ENCODE measurements at places on chromosomes 12 and 14.

DNA sequence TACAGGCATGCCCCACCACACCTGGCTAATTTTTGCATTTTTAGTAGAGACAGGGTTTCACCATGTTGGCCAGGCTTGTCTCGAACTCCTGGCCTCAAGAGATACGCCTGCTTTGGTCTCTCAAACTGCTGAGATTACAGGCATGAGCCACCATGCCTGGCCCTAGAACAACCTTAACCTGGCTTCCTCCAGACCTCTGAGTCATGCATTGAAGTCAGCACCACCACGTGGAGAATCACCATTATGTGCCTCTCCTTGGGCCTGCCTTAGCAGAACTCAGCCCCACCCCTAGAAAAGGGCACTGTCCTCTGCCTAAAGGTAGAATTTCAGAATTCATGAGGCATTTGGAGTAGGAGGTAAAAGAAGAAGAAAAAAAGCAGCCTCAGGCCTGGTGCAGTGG, 49.0 kb downstream of the LIMA1 start:
- DNase-seq = no peak

DNA sequence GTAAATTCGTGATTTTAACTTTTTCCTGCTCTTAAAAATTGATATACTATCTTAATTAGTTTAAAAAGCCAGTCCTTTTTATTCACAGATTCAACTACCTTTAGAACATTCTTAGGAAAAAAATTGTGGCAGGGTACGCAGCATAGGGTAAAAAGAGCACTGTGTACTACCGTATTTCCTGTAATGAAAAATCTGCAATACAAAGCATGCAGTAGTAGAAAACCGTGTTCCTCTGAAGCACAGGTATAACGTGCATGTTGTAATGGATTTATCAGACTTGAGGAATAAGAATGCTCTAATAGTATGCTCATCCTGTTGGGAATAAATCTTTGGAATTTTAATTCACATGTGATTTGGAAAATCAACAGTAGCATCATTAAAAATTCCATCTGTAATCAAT, 140.5 kb downstream of the UNC79 start:
- DNase-seq = no peak

- peak; percentile 8 for DNase-seq
Measured at GRCh38 chr12:12562016-12562483, 613 bp downstream of the DUSP16 start.

GRCh38 chr12:94071258-94071657, 77.1 kb upstream of the PLXNC1 start:
- DNase-seq = no peak

- DNase-seq = no peak
Measured at GRCh38 chr12:113835896-113836295, 130.2 kb downstream of the RBM19 start.

DNA sequence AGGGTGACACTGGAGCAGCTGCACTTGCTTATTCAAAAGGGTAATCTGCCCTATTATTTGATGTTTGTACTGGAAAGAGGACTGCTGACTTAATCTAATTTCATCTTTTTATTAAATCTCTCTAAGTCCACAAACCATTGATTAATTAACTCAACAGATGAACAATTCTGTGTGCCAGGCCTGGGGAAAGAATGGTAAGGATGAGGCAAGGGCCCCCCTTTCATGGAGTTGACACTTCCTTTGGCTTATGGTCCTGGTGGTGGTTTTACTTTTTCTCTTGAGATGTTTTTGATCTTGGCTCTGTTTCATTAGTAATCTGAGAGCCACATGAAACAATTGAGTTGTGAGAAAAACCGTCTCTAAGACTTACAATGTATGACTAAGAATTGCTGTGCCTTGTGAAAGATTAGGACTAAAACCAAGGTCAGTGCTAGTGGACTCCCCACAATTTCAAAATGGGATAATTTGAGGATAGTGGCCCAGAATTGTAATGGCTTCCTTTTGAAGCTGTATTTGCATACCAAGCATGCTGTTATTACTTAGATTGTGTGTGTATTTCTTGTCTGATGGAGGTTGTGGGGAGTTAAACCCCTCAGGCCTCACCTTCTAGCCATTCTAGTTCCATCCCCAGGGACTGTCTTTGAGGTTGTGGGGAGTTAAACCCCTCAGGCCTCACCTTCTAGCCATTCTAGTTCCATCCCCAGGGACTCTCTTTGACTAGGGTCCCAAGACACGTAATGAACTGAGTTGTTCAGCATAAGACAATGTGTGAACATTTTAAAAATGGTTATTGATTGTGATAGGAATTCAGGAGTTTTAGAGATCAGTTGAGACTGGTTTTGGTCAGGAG, 52.5 kb upstream of the EVL start:
- no peak for DNase-seq

GRCh38 chr12:16347391-16348298, at the start of gene MGST1:
MGST1 (plus strand) TSS chr12:16347645; CDS start chr12:16354253, 6,608 bp downstream.
- DNase-seq = no peak

GRCh38 chr12:102539651-102540553, 59.5 kb upstream of the IGF1 start:
- DNase-seq = no peak

DNA sequence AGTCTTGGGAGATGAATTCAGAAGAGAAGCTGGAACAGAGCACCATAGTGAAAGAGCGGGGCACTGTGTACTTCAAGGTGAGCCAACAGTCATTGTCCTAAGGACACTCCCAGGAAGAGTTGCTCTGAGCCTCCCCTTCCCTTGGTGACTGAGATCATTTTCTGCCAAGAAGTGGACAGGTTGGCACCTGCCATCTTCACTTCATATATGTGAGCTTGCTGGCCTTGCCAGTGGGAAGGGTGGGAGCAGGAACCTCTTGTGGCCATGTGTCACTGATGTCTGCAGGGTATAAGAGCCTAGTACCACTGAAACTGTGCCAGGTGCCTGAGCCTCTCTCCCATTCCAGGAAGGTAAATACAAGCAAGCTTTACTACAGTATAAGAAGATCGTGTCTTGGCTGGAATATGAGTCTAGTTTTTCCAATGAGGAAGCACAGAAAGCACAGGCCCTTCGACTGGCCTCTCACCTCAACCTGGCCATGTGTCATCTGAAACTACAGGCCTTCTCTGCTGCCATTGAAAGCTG, 5.3 kb downstream of the FKBP4 start:
- no peak for DNase-seq

- no peak for DNase-seq
Measured at GRCh38 chr12:111451649-111452129, 46.0 kb downstream of the SH2B3 start.

DNA sequence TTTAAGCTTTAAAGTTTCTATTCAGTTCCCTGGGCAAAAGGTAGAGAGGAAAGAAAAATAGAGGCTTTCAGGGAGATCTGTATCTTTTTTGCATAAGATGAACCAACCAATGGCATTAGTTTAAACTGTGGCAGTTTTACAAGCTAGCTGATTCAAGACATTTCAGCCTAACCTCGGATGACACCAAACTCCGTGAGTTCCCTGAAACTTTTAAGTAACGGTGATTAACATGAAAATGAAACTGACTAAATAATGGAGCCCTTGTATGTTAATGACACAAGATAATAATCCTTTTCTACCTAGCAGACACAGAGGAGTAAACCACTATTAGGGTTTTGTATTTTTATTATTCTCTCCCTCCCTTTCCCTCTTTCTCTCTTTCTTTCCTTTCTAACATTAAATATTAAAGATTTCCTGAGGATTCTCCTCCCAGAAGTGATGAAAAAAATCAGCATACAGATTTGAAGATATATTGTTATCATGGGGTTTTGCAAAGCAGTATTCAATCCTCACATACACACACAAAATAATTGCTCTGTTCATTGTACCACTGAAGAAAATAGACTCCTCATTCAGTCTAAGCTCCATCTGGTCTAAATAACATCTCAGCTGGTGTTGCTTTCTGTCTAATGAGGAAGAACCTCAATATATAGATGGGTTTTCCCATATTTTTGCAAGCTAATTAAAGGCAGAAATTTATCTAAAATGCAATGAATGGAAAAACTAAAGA, 483.8 kb downstream of the NOVA1 start:
- DNase-seq = no peak

DNA sequence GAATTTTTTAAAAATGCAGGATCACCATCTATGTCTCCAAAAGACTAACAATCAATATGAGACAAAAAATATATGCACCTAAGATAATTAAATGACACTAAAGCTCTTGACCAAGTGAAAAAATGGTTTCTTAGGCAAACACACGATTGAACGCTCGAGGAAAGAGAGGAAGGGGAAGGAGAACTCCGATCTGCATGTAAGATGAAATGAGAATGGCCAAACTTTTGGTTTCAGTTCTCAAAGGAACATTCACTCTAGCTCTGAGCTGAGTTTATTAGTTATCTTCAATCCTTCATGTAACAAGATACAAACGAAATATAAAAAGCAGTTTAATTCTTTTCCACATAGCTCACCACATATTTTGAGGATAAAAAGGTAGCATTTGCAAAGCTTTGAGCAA, 2.8 kb downstream of the DYRK4 start:
- no peak for DNase-seq

GRCh38 chr14:64388533-64389285, 556 bp downstream of the MTHFD1 start:
- DNase-seq = peak; percentile 6

GRCh38 chr14:54653712-54654469, 87.0 kb downstream of the SAMD4A start:
- DNase-seq = no peak

- no peak for DNase-seq
Measured at GRCh38 chr12:22413592-22413991, 79.1 kb upstream of the ST8SIA1 start.

DNA sequence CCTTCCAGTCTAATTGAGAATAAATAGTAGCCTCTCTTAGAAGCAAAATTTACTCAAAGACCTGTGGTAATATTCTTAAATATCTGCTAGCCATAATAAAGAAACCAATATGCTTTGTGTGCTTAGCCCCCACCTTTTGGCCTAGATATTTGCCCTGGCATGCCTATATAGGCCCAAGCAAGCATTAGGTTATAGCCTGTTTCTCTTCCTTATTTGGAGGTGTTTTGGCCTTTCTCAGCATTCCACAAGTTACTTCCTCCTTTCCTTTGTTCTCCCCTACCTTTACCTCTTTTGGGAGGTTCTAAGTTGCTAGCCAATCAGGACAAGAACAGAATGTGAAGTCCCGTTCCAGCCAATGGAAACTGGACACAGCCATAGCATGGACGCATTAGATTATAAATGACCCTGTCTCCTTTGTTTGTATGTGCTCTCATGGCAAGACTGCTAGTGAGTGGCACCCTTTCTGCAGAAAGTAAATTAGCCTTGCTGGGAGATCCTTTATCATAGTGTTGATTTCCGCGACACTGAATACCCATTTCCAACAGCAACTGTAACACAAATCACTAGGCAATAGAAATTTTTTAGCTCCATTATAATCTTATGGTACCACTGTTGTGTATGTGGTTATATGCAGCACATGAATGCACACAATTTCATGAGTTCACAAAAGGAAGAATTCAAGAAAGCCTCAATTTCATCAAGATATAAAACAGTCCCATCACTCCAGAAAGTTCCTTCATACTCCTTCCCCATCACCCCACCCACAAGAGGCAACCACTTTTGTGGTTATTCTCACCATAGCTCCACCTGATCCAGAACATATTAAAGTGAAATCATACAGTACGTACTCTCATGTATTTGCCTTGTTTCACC, 37.6 kb downstream of the CEP83 start:
- DNase-seq = no peak

DNA sequence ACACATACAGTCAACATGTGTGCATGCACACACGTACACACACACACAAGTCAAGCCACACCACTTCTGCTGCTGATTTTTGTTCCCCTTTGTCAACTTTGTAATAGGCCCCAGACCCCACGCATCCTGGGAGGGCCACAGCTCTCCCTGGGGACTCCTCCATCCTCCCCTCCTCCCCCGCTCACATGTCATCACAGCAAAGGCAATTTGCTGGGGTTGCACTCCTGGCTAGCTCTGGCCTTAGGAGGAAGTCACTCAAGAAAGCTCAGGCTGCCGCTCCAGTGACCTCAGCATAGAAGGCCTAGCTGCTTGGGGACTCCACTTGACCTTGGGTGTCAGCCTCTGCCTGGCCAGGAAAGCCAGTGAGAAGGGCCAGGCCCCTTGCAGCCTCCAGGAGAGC, 27.2 kb downstream of the NGB start:
- DNase-seq = no peak

DNA sequence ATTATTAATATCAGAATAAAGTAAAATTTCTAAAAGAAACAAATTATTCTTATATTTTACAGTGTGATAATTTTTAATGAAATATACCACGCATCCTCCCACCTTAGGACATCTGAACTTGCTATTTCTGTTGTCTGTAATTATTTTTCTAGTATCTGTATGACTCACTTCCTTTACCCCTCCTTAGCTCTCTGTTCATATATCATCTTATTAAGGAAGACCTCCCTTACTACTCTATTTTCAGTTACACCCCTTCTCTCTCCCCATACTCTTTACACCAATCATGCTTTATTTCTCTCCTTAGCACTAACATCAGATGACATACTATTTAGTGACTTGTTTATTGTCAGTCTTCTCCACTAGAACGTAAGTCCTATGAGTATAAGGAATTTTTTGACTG, 34.2 kb upstream of the C12orf50 start:
- no peak for DNase-seq

GRCh38 chr12:11969437-11970154, 101.1 kb upstream of the BCL2L14 start:
- DNase-seq = no peak

DNA sequence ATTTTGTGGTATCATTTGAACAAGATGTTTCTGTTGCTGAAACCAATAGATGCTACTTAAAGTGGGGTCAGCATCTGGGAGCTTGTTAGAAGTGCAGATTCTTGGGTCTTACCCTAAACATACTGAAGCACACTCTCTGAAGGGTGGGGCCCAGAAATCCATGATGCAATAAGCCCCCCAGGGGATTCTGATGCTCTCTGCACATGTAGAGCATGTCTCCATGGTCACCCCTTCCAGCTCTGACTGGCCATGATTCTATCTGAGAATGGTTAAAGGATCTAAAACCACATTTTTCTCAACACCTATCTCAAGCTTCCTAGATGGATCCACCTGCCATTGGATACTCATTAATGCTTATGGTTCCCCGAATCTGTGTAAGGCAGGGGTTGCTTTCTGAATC, 20.4 kb downstream of the JDP2 start:
- no peak for DNase-seq

DNA sequence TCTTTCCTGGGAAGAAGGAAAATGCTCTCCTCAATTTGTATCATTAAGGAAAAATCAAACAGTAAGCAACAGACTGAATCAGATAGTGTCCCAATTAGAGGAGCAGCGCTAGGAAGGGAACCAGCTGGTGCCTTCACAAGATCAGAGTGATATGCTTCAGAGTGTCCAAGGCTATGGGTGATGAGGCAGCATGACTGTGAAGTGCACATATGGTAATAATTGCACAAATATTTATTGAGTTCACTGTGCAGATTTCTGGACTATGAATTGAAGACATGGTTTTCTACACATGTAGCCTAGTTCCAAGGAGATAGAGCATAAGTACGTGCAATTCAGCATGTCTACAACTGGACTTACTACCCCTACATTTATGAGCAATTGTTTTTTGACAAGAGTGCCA, 78.8 kb upstream of the EVL start:
- no peak for DNase-seq

GRCh38 chr14:95229749-95230148, 72.4 kb upstream of the DICER1 start:
- no peak for DNase-seq

- no peak for DNase-seq
Measured at GRCh38 chr14:42228611-42229010, 621.9 kb downstream of the LRFN5 start.

All from stimulated activated CD8-positive, alpha-beta memory T cell treated with anti-CD3 and anti-CD28 coated beads, Interleukin-12 subunit alpha, Interleukin-12 subunit beta, amount 100 ng/mL, for 1 hour (primary cell).